ENCODE measurements at places on chromosomes 11 and 22.

- DNase-seq = peak; percentile 89
Measured at GRCh38 chr11:41235668-41236067, 223.8 kb downstream of the LRRC4C start.

GRCh38 chr11:102117472-102118113, 7.3 kb downstream of the YAP1 start:
- DNase-seq = no peak

DNA sequence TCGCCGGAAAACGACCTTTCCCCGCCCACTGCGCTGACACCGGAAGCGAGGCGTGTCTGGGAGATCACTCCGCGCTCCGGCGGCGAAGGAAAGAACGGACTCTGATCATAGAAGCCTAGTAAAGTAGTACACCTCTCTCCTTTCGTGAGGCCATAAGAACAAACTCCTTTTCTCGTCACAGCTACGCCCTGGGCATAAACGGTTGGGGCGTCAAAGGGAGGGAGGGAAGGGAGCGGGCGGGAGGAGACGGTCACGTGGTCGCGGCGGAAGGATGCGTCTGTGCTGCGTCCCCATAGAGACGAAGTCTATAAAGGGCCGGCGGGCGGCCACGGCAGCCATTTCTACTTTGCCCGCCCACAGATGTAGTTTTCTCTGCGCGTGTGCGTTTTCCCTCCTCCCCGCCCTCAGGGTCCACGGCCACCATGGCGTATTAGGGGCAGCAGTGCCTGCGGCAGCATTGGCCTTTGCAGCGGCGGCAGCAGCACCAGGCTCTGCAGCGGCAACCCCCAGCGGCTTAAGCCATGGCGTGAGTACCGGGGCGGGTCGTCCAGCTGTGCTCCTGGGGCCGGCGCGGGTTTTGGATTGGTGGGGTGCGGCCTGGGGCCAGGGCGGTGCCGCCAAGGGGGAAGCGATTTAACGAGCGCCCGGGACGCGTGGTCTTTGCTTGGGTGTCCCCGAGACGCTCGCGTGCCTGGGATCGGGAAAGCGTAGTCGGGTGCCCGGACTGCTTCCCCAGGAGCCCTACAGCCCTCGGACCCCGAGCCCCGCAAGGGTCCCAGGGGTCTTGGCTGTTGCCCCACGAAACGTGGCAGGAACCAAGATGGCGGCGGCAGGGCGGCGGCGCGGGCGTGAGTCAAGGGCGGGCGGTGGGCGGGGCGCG, at the start of gene ATF4:
ATF4 (plus strand) TSS at position 337 of the 880 bp plus-strand sequence. CDS start 884 bp downstream, outside the sequence.
- DNase-seq = peak; percentile 97

GRCh38 chr11:43516316-43516850, 157.7 kb downstream of the TTC17 start:
- no peak for DNase-seq

- no peak for DNase-seq
Measured at GRCh38 chr22:37734964-37735451, 38.2 kb downstream of the TRIOBP start.

DNA sequence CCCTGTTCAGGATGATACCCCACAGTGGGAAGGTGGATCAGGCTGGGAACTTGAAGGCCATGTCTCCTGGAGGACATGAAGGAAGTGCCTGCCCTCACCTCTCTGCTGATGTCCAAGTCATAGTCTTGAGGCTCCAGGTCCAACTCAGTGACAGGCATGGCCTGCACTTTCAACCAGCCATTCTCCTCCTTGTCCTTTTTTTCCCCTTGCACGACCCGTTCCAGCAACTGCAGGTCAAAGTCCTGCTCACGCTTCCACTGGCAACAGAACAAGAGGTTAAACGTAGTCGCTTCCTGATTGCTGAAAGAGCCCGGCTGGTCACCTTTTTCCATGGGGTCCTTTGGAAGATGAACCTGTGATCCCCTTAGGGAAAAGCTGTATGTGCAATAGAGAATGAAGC, 47.7 kb downstream of the C11orf58 start:
- no peak for DNase-seq

DNA sequence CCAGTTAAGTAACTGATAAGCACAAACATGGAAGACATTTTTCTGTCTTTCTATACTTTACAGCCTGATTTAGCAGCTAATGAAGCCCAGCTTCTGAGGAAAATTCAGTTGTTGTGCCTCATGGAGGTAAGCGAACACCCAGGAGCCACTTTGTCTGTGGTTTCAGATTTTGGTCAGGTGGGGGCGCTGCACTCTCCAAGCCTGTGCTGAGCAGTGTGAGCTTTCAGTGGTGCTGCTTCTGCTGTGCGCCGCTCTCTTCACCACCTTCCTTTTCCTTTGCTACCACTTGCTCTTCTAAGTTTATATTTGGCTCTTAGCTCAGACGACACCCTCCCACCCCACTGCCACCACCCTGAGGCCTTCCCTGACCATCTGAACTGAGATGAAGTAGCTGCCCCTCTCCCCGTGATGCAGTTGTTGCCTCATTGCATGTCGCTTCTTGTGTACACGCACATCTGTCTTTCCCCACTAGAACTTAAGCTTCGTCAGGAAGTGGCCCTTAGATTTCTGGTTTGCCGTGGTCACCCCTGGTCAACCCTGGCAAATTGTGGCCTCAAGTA, 14.0 kb downstream of the PSMD13 start:
- no peak for DNase-seq

- DNase-seq = no peak
Measured at GRCh38 chr11:35135222-35135621, 3.7 kb upstream of the CD44 start.

GRCh38 chr11:123434911-123435310, 4.8 kb downstream of the GRAMD1B start:
- DNase-seq = no peak

- no peak for DNase-seq
Measured at GRCh38 chr11:106848526-106848925, 169.8 kb downstream of the GUCY1A2 start.

- no peak for DNase-seq
Measured at GRCh38 chr11:57942808-57943207, 80.9 kb upstream of the OR9Q1 start.

DNA sequence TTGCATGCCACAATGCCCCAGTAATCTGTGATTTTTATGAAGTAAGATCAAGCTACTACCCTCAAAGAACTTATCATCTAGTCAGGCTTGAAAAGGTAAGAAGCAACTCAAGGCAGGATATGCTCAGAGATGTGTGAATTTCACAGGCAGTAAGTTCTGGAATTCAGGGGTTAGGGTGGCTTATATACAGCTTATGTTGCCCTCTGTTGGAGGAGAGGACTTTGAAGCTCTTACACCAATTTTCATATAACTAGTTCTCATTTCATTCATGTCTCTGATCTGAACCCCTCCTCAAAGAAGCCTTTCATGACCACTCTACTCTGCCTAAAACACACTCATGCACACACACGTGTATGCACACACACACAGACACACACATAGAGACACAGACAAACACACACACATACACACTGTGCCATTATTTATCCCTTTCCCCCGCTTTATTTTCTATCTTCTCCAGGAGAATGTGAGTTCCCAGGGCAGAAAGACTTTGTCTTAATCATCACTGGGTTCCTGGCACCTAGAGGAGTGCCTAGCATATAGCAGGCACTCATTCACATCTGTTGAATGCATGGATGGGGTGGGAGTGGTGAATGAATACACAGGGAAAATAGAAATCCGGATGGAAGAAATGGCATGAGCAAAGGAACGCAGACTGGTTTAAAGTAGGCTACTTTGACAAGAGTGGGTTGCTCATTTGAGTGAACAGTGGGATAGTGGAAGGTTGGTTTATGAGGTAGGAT, 220.7 kb upstream of the ZBED5 start:
- no peak for DNase-seq

DNA sequence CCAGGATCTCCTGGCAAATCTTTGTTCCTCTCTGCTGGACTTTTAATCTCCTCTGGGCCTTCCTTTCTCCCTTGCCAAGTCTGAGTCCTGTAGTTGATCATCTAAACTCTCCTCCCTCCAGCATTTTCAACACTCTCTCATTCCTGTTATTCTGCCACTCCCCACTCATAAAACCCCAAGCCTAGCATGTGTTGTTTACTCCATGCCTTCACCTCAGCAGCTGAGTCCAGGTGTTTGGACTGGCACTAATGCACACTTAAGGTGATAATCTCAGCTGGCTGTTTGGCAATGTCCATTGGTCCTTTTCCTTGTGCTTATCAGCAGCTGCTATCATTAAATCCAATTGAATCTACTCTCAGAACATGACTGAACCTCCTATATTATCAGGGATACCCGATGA, 876.8 kb upstream of the TENM4 start:
- DNase-seq = no peak

DNA sequence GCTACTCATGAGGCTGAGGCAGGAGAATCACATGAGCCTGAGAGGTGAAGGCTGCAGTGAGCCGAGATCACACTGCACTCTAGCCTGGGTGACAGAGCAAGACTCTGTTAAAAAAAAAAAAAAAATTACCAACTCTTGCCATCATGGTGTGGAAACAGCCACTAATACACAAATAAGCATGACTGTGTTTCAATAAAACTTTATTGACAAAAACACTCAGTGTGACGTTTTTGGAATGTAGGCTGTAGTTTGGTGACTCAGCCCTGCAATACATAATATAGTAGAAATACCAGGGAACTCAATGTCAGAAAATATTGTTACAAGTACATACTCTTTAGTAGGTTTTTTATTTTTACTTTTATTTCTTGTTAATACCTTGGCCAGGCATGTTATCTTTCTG, 207.1 kb downstream of the CASP12 start:
- DNase-seq = no peak

GRCh38 chr11:68430801-68431200, 29.8 kb upstream of the PPP6R3 start:
- no peak for DNase-seq

DNA sequence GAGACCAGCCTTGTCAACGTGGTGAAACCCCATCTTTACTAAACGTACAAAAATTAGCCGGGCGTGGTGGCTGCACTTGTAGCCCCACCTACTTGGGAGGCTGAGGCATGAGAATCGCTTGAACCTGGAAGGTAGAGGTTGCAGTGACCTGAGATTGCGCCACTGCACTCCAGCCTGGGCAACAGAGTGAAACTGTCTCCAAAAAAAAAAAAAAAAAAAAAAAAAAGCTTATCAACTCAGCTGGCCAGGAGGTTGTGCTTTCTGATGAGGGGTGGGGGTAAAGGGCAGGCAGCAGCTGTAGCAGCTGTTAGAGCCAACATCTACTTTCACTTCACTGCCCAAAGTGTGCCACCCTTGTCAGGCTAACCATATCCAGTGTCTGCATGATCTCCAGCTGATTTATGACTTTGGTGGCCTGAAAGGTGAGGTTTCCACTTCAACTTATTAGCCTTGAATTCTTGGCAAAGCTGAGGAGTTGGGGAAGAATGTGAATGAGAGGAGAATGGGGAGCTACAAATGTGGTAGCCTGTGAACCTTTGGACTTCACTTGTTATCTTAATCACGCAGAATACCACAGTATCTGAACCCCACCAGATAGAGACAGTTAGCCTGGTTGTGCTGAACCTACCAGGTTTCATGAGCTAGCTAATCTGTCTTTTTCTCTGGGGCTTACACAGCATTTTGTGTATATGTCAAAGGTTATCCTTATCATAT, 19.6 kb downstream of the RNF121 start:
- no peak for DNase-seq
